ENCODE measurements at places on chromosomes 12 and 14.
A peak's percentile ranks its signal among the peaks of the same experiment; 100 is the strongest.

- no peak for DNase-seq
These were observed 261.8 kb downstream of the ATP23 start for GRCh38 chr12:58202933-58203718.

DNA sequence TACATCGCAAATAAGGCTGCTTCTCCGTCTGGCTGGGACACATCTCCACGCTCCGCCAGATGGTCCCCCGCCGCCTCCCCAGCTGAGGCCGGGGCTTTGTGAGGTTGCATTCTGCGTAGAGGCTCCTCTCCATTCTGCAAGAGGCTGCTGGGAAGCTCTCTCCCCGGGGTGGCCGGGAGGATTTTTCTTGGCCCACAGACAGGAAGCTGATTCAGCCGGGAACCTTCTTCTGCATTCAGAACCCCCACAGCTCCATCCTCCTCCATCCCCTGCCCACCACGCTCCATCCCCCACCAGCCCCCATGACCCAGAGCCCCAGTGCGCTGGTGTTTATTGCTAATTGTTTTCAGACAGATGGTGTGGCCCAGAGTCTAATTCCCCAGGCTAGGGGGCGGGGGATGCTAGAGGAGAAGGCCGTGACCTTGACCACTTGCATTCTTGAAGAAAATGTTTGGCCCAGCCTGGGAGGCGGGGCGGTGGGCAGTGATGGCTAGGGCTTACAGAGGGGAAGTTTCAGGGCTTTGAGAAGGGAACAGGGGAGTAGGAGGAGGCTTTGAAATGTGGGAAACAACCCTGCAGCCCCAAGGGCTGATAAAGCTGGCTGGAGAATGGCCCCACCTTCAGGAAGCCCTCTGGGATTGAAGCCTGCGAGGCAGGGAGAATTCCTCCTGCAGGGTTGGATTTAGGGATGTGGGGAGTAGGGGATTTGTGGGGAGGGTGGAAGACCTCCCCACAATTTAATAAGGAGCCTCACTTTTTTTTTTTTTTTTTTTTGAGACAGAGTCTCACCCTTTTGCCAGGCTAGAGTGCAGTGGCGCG is 88.5 kb upstream of the NCOR2 start:
- DNase-seq, result peak; percentile 87

GRCh38 chr14:103543721-103544387 is 14.9 kb downstream of the TRMT61A start:
- no peak for DNase-seq

DNA sequence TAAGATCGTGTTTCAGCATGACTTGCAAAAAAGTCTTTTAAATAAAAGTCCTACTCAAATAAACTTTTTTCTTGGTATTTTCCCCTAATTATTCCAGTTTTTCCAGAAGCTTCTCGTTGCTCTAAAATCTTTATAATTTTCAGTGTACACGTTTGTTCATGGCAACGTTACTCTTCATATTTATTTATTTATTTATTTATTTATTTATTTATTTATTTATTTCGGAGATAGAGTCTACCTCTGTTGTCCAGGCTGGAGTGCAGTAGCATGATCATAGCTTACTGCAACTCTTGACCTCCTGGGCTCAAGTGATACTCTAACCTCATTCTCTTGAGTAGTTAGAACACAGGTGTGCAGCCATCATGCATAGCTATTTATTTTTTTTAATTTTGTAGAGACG is 438.3 kb upstream of the MDGA2 start:
- DNase-seq, result no peak

GRCh38 chr12:71108355-71108754 is 49.4 kb downstream of the TSPAN8 start:
- no peak for DNase-seq

GRCh38 chr14:90810806-90811205 is 5.4 kb downstream of the TTC7B start:
- no peak for DNase-seq

GRCh38 chr12:124771462-124772288 is 92.0 kb downstream of the SCARB1 start:
- peak; percentile 77 for DNase-seq

DNA sequence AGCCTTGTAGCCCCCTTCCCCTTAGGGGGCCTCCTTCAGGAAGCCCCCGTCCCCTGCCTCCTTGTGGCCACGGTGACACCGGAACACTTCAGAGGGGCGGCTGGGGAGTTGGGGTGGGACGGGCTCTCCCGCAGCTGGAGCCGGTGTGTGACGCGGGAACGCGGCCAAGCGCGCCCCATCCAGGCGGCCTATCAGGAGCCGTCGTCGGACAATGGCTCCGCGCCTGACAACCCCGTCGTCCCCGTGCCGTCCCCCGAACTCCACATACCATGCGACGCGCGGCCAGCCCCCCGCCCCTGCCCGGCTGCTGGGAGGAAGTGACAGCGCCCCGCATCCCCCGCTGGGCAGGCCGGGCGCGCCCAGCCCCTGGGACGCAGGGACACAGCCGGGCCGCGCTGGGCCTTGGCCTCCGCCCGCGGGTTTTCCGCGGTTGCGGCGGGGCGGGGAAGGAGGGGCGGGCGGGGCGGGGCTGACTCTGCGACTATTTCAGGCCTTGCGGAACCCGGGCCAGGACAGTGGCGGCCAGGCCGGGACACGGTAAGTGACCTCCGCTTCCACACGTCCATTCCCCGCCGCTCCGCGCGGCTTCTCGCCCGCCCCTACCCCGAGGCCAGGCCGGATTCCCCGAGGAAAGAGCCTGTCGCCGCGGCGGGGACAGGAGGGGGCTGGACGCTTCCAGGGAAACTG is at the start of gene TNFAIP2:
Gene TNFAIP2, plus strand, starts transcription at position 515 of the 687 bp plus-strand sequence. CDS start 2,997 bp downstream, outside the sequence.
- DNase-seq, result no peak

- DNase-seq, result no peak
These were observed 11.5 kb downstream of the ALG10 start for GRCh38 chr12:34033628-34034296.

DNA sequence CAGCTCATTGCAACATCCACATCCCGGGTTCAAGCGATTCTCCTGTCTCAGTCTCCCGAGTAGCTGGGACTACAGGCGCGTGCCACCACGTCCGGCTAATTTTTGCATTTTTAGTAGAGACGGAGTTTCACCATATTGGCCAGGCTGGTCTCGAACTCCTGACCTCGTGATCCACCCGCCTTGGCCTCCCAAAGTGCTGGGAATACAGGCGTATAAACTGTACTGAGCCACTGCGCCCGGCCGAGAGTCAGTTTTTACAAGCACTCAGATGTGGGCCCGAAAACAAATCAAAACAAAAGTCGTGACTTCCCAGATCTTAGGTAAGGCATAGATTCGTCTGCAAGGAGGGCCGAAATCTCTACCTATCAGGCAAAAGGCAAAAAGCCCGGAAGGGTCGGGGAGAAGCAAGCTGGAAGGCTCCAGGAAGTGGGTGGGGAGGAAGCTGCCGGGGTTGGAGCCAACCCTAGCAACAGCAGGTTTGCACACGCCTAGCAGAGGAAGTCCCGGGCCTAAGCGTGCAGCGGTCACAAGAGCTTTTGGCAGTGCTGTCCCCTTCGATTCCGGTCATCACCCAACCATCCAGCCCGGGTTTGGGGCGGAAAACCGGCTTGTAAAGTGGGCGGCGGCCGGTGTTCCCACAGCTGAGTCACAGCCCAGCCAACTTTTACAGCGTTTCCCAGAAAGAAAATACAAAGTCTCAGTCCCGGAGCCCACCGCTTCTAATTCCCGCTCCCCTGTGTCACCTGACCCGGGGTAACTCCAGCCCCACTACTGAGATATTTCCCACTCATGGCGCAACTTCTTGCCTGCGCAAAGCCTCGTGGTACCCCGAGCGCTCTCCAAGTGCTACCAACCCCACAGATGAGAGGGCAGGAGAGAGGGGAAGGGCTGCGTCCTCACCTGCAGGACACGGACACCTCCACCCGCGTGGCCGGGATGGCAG is 583 bp downstream of the CPNE8 start:
- DNase-seq, result peak; percentile 15

DNA sequence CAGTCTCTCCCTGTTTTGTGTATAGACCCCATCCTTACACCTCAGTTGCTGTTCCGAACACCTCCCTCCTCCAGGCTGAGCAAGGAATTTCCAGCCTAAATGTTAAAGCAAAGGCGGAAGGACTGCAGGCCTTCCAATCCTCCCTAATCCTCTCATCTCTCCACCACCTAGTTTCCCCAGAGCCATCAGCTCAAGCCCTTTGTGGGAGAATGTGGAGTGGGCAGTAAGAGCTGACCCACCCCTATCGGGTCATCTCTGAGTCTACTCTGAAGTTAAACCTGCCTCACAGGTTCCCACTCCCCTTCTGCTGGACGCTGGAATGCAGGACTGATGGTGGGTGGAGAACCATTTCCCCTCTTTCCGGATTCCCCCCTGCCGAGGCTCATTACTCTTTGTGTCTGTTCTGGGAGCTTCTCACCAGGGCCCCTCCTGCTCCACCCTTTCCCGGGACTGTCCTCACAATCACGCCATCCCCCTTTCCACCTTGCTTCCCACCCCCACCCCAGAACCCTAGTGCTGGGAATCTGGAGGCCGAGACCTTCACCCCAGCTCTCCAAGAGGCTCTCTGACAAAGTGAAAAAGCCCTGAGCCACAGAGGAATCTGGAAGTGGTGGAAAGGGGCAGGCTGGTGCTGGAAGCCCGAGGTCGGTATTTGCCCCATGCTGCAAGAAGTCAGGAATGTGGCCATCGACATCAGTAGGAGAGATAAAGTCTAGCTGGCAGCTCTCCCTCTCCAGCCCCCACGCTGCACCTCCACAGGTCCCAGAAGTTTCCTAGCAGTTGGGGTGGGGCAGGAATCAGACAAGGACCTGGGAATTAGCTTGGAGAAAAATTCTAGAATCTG is 3.3 kb upstream of the KRT18 start:
- no peak for DNase-seq

GRCh38 chr12:2410496-2410895 is 357.7 kb downstream of the CACNA1C start:
- no peak for DNase-seq
